Epithelial cell of proximal tubule (primary cell): ENCODE measurements at places on chromosomes 7 and 10. TPM values are rescaled to one million over a fixed set of nuclear protein-coding genes. Genes with fewer than 3 reads are reported as not detected.

NKX2-3 gene
- not detected in 2 replicates for total RNA-seq

GRCh38 chr10:22630234-22631174 is 83.9 kb downstream of the PIP4K2A start:
- peak; percentile 68 for DNase-seq

- no peak for DNase-seq
Measured at GRCh38 chr10:72073708-72074573, 14.4 kb downstream of the SPOCK2 start.

DNA sequence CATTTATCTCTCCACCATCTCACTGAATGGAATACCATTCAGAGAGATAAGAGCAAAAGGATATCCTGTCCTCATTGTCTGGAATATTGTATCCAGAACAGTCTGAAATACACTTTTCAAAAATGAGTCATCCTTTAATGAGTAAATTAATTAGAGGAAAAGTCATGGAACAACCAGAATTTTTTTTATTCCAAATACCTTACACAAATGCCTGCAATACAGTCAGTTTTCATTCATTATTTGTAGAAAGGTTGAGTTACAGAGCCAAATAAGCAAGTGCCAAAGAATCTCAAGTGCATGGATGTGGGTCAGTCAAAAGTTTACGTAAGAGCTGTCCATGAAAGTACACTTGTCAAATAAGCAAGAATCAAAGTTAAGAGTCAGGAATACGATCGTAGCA is 482.6 kb downstream of the IPMK start:
- DNase-seq, result no peak

PAXIP1 gene
- total RNA-seq, result 14.5 and 17.1 TPM in 2 replicates

DNA sequence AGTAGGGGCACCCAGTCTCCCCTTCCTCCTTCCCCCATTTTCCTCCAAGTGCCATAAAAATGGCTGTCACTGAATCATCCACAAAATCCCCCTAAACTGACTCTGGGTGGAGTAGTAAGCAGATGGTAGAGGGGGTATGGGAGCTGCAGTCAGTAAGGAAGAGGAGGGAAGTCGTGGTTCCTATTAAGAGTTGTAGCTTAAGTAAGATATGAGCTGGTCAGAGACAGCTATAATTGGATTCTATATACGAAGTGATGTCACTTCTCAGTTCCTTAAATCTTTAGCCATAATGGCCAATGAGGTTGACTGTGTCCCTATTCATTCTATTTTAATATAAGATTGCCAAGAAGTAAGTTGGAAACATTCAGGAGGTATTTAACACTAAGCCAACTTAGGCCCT is 131.7 kb downstream of the SLC16A9 start:
- DNase-seq, result no peak

PIK3AP1 gene
- 4.1 and 4.2 TPM in 2 replicates for total RNA-seq

GRCh38 chr10:5818894-5819293 is 5.7 kb upstream of the GDI2 start:
- no peak for DNase-seq

- no peak for DNase-seq
Measured at GRCh38 chr10:123513870-123514269, 152.3 kb upstream of the GPR26 start.

DNA sequence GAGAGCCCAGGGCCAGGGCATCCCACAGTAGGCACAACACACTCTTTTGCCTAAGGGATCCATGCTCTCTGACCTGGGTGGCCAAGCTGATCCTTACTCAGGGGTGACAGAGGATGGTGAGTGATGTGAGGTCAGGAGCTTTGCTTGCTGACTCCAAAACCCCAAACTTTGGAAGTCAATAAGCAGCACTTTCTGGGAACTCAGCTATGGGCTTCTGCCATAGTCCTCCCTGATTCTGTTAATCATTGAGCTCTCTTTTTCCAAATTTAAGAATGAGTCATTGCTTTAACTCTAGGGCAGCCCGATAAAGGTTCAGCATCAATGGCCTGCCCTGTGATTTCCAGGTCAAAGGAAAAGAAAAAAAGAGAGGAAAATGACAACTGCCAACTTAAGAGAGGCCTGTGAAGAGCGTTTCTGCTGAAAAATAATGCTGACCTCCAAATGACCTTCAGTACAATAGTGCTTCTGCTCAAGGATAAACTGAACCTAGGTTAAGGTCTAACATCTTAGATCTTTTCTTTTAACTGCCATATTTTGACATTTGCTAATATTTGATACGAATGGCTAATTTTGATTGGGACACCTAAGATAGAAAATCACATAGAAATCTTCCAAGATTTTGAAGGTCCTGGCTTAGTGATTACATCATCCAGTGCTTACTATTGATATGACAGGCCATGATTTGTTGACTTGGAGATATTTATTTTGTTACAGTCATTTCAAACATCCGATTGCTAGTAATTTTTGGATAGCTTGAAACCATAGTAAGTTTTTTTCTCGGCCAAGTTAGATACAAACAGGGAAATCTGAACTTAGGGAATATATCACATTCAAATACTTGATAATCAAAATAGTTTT is 20.8 kb upstream of the RELN start:
- no peak for DNase-seq

- no peak for DNase-seq
Measured at GRCh38 chr7:116512520-116513188, 12.2 kb upstream of the CAV1 start.

DNA sequence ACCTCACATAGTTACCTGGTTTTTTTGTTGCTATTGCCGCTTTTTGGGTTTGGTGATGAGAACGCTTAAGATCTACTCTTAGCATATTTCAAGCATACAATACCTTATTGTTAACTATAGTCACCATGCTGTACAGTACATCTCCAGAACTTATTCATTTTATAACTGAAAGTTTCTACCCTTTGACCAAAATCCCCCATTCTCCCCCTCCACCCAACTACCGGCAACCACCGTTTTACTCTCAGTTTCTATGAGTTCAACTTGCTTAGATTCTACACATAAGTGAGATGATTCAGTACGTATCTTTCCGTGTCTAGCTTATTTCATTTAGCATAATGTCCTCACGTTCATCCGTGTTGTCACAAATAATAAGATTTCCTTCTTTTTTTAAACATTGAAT is 86.7 kb upstream of the IL6 start:
- no peak for DNase-seq

IFIT2 gene
- total RNA-seq, result 1.7 and 2.2 TPM in 2 replicates

DNA sequence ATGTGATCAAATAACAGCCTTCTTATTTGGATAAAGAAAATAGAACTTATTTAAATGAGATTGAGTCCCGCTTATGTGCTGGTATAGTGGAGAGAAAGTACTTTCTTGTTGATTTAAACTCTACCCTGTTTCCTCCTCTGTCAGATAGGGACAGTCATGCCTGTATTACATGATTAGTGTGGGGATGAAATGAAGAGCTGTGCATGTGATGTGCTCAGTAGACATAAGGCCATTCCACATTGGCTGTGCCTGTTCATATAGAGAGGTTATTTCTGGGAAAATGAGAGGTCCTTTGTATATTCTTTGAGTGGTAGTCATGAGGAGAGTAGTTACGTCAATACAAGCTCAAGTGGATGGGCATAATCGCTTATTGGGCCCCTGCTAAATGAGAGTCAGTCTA is 5.7 kb downstream of the MTURN start:
- no peak for DNase-seq

DNA sequence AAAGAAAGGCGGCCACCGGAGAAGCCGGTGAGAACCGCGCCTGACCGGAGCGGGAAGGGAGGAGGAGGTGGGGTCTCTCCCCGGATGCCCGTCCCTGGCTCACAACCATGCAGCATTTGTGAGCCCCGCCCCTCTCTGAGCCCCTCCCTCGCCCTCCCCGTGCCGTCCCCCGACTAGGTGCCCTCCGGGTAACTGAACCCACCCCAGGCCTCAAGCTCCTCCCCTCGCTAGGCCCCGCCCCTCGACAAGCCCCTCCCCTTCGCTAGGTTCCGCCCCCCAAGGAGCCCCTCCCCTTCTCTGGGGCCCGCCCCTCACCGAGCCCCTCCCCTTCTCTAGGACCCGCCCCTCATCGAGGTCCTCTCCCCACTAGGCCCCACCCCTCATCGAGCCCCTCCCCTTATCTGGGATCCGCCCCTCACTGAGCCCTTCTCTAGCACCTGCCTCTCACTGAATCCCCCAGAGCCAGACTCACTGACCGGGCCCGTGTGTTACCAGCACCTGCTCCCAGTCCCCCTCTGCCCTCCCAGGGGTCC is 42.2 kb upstream of the HSPB1 start:
- no peak for DNase-seq

DNA sequence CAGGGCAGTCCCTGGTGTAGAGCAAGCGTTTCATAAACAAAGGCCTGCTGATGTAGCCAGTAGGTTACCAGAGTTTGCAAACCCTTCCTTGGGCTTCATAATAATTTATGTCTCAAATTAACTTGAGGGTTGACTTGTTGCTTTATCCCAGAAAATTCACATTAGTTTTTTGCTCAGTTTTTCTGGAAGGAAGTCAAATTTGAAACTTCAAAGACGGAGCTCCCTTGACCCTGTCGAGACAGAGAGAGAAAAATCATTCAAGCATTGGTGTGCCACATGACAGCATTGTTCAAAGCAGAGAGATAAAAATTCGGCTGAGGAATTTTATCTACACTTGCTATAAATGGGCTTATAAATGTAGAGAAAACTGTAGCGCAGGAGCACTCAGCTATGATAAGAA is 627.7 kb downstream of the TNS3 start:
- no peak for DNase-seq

GRCh38 chr10:17645621-17646345 is 1.8 kb downstream of the STAM start:
- DNase-seq, result no peak
